ENCODE measurements at places on chromosomes 16 and 17.

DNA sequence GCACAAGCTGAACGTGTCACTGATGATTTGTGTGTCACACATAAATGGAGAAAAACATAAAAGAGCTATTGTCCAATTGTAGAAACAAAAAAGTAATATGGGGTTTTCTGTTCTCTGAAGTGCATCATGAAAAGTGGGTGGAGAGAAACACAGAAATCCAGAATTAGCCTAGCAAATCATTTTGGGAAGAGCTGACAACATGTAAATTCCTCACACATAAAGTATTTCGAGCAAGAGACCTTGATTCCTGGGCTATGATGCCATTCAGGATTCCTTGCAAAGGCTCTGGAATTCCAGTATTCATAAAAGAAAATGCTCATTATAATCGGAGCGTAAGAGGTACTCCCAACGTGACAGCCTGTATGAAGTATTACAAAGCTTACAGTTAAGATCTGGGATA, 1.1 kb downstream of the DCUN1D3 start:
- DNase-seq = no peak

GRCh38 chr16:50697881-50698767, 4.7 kb downstream of the NOD2 start:
- no peak for DNase-seq

DNA sequence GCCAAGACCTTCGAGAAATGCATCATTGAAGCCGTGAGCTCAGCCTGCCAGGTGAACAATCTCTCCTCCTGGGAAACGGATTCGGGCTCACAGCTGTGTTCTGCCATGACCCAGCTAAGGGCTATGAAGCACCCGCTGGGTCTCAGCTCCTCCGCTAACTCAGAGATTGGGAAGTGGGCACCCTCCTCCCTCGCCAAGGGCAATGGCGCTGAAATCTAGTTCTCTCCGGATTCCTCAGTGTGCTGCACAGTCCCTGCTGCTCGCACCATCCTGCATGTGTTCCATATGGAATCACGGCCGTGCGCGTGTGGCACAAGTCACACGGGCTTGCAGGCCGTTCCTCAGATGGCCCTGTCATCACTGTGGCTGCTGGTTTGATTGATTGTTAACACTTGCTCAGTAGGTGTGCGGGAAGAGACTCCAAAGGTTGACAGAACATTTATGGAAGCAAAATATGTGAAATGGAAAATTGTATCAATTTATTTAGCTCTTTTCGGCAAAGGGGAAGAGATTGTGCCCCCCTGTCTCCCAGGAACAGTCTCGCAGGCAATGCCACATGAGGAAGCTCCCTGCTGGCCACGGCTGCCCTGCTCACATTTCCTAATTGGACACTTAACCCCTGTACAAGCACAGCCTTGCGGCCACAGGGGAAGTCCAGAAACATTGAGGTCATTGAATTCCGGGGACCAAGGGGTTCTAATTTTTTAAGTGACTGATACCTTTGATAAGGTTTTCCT, 58.8 kb downstream of the RNF213 start:
- DNase-seq = no peak

GRCh38 chr17:81813371-81813684, 9.4 kb downstream of the GCGR start:
- no peak for DNase-seq

GRCh38 chr16:11296351-11296705, 15.2 kb upstream of the PRM1 start:
- DNase-seq = no peak

GRCh38 chr16:53558710-53559109, 55.7 kb upstream of the AKTIP start:
- DNase-seq = no peak

GRCh38 chr17:34755981-34756636, 176.7 kb downstream of the TMEM132E start:
- DNase-seq = no peak

GRCh38 chr17:44623070-44623725, 33.1 kb upstream of the MEIOC start:
- DNase-seq = no peak

DNA sequence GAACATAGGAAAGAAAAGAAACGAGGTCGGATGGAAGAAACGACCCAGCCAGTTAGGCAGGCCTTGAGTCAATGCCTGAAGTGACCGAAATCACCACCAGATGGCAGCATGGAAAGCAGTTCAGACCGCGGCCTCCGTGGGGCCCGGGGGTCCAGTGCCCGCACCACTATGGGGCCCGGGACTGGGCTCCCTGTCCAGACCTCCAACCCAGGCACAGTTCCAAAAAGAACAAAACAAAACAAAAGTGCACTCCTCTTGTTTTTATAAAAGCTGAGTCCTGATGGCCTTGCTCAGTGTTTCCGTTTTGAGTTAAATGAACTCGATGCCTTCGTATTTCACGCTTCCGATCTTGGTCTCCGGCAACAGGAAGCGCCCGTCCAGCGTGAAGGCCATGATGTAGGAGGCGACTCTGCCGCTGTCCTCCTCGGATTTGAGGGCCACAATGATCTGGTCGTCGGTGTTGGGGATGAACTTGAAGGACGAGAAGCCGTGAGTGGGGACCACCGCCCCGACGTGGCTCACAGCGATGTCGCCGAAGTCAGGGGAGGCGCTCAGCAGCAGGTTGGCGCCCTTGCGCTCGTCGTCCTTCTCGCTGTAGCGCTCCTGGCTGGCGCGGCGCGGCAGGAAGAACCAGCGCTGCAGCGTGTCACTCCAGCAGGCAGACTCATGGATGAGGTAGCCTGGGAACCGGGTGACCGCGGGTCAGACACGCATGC, 13.7 kb upstream of the LGALS3BP start:
- DNase-seq = peak; percentile 45

GRCh38 chr16:20866801-20867200, 33.4 kb downstream of the DCUN1D3 start:
- DNase-seq = no peak

DNA sequence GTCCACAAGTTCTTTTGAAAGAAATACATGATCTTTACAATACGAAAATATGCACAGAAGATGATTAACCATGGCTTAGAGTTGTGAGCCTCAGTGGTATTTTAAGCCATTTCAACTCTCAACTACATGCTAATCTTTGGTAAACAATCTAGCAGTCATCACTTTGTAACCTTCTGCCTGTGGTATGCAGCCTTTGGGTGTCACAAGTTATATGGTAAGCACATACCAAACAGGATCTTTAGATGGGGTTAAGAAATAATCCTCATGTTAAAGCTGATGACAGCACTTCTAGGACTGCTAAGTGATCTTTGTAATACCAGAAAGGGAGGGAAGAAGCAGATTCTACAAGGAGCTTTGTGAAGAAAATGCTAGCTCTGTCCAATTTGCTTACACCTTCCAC, 74.3 kb downstream of the CA4 start:
- DNase-seq = no peak

- DNase-seq = no peak
Measured at GRCh38 chr16:25038239-25038954, 23.2 kb upstream of the ARHGAP17 start.

- no peak for DNase-seq
Measured at GRCh38 chr17:12282056-12282455, 261.4 kb downstream of the MAP2K4 start.

- DNase-seq = no peak
Measured at GRCh38 chr17:64634218-64634617, 27.9 kb downstream of the SMURF2 start.
